Hematopoietic multipotent progenitor cell (in vitro differentiated cells): ENCODE measurements at places on chromosomes 1 and 21. TPM values are rescaled to one million over a fixed set of nuclear protein-coding genes. Genes with fewer than 3 reads are reported as not detected.

The MNDA gene
- 1.1 TPM for total RNA-seq

The FMO3 gene
- total RNA-seq = not detected

The OLIG2 gene
- under 0.01 TPM for total RNA-seq

The MCOLN3 gene
- under 0.01 TPM for total RNA-seq

The GREM2 gene
- not detected for total RNA-seq

The RGS4 gene
- not detected for total RNA-seq

The SUSD4 gene
- not detected for total RNA-seq

The C8B gene
- total RNA-seq = not detected

DNA sequence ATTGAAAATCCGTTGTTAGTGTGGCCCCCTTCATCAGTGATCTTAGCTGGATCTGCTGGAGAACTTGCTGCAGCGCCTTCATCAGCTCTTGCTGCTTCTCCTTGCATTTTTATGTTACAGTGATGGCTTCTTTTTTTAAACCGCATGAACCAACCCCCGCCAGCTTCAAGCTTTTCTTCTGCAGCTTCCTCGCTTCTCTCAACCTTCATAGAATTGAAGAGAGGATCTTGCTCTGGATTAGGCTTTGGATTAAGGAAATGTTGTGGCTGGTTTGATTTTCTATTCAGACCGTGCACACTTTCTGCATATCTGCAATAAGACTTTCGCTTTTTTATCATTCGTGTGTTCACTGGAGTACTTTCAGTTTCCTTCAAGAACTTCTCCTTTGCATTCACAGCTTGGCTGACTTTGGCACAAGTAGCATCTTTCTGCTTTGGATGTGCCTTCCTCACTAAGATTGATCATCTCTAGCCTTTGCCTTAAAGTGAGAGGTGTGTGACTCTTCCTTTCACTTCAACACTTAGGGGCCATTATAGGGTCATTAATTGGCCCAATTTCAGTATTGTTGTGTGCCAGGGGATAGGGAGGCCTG lies 13.1 kb downstream of the RNF187 start:
- DNase-seq = no peak

DNA sequence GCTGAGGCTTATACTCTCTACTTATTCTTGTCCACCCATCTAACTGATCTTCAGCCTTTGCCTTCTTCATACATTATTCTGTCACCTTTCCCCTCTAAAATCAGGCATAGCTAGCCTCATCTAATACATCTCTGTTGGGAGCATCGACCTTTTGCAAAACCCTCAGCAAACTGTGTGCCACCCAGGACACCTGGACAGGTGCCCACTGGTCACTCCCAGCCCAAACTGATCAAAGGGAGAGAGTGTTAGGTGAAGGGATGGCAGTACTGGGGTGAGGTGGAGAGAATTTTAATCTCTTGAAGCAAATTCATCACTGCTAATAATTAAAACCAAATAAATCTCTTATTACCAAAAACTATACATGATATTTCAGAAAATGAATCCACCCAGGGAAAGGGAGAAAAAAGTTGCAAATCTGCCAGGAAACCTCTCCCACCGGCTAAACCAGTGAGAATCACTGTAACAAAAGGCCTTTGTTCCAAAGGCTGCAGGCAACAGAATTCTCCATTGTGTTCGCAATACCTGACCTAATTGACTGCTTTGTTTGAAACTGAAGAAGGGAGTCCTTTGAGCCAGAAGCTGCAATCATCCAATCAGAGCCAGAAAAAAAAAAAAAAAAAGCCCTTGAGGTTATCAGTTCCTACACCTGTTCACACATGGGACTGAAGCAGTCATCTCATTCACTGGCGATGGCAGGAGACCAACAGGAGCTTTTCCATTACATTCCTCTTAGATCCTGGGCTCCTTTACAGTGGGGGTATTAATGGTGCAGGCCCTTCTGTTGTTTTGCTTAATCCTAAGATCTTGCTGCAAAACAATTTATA lies 172.6 kb downstream of the APP start:
- no peak for DNase-seq

DNA sequence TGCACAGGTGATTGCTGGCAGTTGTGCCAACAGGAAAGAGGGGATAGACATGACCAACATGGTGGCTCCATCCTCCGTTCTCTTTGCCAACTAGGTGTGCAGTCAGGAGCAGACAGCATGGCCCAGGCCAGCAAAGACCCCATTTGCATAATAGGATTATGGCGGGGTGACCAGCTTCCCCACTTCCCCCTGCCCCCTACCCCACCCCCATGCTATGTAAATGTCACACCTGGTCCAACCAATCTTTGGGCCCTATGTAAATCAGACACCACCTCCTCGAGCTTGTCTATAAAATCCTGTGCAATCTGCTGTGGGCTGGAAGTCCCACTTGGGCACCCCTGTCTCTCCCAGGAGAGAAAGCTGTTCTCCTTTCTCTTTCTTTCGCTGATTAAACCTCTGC lies 146.0 kb downstream of the SLC30A10 start:
- no peak for DNase-seq

DNA sequence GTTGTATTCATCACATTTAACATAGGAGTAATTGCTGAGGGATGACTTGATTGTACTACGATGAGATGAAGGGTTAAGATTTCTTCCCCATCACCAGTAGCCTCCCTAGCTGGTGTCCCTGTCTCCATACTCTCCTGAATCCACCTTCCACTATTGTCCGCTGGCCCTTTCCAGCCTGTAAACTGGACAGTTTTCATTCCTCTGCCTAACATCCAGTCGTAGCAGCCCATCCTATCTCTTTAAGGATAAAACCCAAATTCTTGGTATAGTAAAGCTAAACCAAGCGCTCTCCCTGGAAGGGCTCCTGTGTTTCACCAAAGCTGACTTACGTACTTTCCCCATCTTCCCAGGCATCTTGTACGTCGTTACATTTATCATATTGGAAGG lies 670 bp downstream of the COX20 start:
- DNase-seq = no peak

GRCh38 chr1:40892354-40892753 lies 30.2 kb upstream of the CITED4 start:
- DNase-seq = no peak

DNA sequence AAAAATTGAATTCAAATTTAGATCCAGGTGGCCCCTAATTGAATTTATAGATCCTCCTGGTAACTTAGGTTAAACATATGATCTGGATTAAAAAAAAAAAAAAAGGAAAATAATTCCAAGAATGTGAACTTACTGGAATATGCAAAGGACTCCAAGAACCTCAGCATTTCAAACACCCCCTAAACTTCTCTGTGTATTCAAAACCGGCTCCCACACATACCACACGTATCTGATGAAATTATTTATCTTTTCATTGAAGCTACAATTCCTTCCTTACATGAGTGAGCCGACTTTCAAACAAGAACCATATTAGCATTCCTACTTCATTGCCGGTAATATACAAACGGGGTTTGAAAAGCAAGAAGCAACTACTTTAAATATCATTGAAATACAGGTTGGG lies 61.4 kb upstream of the FMN2 start:
- no peak for DNase-seq

- no peak for DNase-seq
Observed at GRCh38 chr1:66333466-66334199, 200.3 kb upstream of the SGIP1 start.

- no peak for DNase-seq
Observed at GRCh38 chr1:179881642-179882252, 338 bp upstream of the TOR1AIP1 start.

DNA sequence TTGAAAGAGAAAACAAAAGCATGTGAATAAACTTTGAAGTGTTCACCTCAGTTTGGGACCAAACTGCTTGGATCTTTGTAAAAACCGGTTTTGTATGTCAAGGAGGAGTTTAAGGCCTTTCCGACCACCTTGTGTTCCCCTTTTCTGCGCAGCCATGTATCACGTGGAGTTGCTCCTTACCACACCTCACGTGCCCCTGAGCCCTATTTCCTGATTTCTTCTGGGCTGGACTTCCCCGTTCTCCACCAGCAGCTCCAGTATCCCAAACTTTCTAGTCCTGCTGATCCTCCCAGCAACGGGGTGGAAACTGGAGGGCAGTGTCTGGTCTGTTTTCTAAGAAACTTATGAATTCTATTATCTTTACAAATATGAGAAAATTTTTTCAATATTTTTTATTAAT lies 1.6 kb upstream of the SH3D21 start:
- DNase-seq = peak; percentile 72

DNA sequence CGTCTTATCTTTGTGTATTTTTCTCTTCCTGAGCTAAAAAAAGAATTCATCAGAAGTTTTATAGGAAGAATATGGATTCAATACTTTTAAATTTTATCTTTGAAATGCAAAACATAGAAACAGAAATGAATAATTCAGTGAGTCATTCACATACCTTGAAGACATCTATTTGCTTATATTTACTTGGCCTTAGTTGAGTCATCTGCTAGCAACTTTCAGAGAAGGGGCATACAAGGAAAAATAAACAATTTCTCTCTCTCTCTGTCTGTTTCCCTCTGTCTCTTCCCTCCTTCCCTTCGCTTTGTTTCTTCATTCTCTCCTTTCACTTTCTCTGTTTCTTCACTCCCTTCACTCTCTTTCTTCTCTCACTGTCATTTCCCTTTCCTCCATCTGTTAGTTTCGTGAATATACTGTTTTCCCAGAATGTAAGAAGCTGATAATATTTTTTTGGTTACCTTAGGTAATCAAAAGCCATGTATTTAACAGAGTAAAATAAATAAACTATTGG lies 477.2 kb downstream of the BRINP3 start:
- DNase-seq = no peak

GRCh38 chr1:151790940-151791651 lies 796 bp upstream of the TDRKH start:
- DNase-seq = no peak

DNA sequence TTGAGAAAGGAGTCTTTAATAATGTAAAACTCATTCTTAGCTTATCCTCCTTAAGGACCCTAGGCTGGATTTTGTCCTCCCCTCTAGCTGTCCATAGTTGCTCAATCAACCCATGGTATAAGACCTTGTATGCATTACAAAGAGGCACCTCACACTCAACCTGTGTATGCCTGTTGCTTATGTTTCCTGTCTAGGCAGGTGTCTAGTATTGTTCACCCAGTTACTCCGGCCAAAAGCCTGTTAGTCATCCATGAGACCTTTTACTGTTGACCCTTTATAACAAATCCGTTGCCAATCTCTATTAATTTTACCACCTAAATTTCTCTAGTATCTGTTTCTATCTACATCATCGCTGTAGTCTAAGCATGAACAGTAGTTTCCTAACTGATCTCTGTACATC lies 3.7 kb downstream of the LYPLAL1 start:
- no peak for DNase-seq

GRCh38 chr1:21605964-21606705 lies 63.0 kb downstream of the RAP1GAP start:
- no peak for DNase-seq

GRCh38 chr1:54413732-54414131 lies 7.5 kb upstream of the SSBP3 start:
- DNase-seq = no peak

DNA sequence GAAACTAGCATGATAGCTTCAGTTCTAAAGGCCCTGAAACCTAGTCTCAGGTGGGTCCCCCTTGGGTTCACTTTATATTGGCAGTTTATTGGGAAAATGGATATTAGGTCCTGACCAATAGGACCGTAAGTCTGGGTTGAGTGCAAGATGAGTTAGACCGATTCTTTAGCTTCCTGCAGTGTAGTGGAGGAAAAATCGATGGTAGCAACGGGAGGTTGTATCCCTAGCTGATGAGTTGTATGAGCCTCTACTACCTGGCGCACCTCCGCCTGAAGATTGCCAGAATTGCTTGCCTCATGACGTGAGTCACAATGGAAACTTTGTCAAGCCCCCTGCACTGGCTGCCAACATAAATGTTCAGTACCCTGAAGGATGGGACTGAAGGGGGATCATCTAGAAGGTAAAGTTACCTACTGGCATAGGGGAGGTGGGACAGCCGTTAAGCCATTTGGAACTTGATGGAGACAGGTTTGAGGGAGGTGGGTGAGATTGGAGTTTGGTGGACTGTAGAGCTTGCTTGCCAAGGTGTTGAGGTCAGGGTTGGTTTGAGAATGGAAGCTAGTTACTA lies 3.9 kb downstream of the RCC1 start:
- DNase-seq = no peak

GRCh38 chr1:151165738-151166504 lies at the start of the genes LYSMD1 and SCNM1:
LYSMD1 (minus strand) TSS chr1:151165902; CDS start chr1:151165258, 644 bp downstream.
SCNM1 (plus strand) TSS chr1:151166144; CDS start chr1:151166153, 9 bp downstream.
- peak; percentile 100 for DNase-seq

DNA sequence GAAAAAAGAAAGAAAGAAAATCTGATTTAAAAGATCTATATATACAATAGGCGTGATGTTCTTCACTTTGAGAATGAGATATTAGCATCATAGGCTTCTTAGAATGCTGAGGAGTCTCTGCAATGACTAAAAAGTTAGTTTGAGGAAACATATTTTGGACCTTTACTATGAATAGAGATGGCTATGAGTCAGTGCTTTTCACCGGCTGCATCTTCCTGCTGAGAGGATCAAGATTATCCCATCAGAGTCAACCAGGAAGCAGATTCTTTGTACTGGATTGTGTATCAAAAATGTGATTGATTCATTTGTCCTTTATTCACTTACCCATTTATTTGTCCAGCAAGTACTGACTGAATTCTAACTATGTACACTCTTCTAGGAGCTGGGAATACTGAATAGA lies 144.2 kb downstream of the KCNK2 start:
- DNase-seq = no peak

GRCh38 chr1:66336641-66336990 lies 197.3 kb upstream of the SGIP1 start:
- DNase-seq = no peak

DNA sequence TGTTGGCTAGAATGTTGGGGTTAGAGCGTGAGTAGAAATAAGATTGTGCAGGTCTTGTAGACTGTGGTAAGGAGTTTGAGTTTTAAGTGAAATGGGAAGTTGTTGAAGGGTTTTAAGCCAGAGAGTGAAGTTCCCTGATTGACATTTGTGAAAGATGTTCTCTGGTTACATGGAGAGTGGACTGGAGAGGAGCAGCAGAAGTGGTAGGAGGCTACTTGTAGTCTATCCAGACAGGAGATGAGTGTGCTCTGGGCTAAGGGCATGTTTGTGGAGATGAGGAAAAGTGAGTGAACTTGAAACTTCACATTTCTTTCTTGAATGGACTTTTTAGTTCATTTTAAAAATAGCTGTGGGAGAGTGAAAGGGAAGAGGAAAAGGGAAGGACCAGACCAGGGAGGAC lies 37.0 kb downstream of the F3 start:
- no peak for DNase-seq

GRCh38 chr1:217078078-217078690 lies 355.0 kb upstream of the ESRRG start:
- no peak for DNase-seq

DNA sequence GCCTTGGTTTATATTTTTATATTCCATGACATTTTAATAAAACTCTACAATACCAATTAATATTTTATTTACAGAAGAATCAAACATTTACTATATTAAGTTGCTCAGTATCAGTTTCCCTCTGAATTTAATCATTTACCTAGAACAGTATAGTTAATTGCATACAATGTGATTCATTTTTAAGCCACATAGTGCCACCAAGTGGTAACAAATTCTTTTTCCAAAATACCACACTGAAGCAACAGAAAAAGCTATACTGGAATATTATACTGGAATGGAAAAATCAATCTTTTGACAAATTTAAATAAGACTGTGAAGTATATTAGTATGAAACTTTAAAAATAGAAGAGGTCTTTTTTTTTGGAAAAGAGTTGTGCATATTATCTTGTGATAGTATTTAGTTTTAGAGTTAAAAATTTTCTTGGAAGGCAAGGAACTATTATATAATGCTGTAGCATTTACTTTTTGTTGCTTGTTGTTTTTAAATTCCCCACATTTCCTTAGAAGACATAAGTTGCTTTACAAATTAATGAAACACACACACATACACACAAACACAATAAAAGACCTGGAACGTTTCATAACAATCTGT lies 57.3 kb downstream of the ZNF644 start:
- DNase-seq = peak; percentile 5
